Activated CD4-positive, alpha-beta T cell treated with anti-CD3 and anti-CD28 coated beads for 48 hours (primary cell): ENCODE measurements at places on chromosomes 16 and 17.

DNA sequence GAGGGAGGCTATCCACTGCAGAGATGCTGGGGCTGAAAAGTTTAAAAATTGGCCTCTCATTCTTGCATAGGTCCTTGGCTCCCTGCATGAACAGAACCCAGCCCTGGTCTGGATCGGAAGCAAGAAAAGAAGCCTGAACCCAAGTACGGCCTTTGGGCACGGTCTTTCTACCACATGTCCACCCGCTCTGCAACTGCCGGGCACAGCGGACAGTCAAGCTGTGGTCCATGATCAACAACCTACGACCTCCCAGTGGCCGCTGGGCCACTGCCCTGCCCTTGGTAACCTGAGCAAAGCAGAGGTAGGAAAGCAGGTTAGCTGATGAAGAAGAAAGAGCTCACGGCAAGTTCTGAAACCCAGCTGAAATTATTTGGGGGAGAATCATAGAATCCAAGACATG lies 3.6 kb downstream of the ABCC12 start:
- DNase-seq, result no peak

GRCh38 chr16:23514381-23515152 lies 4.3 kb upstream of the GGA2 start:
- DNase-seq, result peak; percentile 43

DNA sequence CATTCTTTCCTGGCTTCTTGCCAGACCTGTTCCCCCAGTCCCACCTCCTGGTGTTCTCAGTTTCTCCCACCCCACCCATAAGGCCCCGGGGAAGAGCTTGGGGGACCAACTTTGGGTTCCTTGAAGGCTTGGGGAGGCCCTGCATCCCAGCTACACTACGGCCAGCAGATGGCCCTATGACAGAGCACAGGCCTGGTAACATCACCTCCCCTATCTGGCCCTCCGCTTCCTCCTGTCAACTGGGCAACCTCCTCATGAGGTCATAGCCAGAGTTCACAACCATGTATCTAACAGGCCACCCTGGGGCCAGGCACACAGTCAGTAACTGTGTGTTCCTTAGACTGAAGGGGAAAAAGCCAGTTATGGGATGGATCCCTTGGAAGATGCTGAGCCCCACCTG lies 31.4 kb downstream of the MYO15A start:
- DNase-seq, result no peak

DNA sequence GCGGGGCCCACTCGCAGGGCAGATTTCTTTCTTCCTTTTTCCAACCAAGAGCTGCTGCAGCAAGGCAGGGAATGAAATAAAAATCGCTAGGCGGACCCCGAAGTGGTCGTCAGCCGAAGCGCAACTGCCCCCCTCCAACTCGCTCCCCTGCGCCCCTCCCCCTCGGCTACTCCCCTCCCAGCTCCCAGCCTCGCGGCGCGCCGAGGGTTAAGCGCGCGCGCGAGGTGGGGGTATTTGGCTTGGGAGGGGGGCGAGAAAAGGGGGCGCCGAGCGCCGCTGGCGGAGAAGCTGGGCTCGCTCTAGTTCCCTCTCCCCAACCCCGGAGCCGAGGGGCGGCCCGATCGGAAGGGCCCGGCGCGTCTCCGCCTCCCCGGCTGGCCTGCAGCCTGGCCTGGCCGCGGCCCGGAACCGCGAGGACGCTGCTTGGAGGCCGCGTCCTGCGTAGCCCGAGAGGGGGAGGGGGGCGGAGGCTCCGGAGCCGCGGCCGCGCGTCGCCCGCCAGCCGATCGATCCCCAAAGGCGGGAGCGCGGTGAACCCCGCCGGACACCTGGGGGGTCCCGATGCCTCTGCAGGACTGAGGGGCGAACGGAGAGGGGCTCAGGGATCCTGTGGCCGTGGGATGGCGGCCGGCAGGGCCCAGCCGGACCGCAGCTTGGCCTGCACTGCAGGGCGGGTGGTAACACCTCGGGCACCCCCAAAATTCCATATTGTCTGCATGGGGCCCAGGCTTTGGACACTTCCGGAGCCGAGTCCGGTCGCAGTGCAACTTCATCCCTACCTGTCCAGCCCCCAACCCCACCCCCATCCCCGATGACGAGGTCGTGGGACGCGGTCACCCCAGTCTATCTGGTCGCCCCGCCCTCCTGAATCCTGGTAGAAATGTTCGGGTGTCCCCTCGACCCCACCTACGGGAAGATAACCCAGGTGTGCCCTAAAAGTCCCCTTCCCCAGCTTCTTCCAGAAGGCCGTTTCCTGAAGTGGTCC lies 4.9 kb upstream of the CBX4 start:
- no peak for DNase-seq

GRCh38 chr16:70709457-70709856 lies 23.6 kb upstream of the MTSS2 start:
- DNase-seq, result no peak

DNA sequence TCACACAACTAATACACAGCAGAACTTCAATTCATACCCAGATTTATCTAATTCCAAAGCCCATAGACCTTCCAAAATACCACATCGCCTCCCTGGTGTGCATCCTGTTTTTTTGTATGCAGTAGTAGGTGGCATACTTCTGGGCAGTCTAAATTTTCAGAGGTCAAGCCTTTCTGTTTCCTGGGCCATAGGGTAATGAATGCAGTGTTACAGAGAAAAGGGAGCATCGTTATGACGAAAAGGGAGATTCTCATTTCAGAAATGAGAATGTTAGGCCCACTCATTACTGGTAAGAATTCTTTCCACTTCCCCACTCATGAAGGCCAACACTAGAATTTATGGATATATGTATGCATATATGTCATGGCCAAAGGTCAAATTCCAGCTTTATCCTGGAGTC lies 267.8 kb upstream of the ASIC2 start:
- DNase-seq, result no peak

GRCh38 chr17:38867179-38867967 lies 2.5 kb upstream of the LASP1 start:
- peak; percentile 86 for DNase-seq

DNA sequence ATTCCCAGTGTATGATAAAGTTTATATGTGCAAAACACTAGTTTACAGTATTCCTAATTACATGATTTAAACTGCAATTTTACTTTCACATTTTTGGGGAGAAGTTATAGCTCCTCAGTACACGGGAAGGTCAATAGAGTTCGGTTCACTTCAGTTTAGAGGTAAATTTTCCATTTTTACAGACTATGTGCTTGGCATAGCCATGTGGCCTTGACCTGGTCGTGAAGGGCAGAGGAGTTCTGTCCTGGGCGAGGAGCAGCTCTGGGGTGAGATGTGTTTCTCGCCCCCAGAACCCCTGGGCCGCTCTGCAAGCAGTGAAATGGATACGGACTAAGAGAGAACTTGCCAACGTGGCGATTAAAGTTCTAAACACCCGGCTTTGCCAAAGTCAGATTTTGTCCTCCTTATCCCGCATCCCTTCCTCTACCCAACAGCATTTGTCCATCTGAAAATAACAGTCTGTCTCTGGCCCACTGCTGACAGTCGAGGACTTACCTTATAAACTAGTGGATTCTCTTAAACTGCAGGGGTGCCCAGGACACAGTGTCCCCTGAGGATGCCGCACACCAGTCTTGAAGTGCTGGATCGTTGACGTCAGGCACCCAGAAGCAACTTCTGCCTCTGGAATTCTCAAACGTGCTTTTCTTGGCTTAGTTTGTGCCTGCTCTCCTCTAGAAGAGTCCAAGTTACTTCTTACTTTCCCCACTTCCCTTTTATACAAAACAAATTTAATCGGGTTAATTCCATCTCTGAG lies 1.5 kb upstream of the SIAH1 start:
- no peak for DNase-seq

- peak; percentile 80 for DNase-seq
Observed at GRCh38 chr17:20121359-20122253, 112.4 kb downstream of the SPECC1 start.

GRCh38 chr16:53556521-53556920 lies 53.5 kb upstream of the AKTIP start:
- no peak for DNase-seq

DNA sequence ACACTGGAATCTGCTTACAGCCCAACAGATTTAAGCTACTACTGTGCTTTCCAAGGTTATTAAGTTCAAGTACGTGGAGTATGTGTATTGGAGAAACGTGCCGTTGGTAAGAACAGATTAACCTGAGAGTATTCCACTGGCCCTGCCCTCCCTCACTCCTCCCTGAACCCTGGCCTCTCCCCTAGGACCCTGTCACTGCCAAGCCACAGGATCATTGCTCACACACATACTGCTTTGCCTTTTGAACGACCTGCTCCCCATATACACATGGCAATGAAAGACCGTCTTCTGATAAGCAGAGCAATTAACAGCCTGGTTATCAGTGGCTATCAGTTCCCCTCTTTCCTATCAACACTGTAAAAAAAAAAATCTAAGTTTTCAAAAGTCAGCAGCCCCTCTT lies 458.9 kb upstream of the DYNLRB2 start:
- no peak for DNase-seq

DNA sequence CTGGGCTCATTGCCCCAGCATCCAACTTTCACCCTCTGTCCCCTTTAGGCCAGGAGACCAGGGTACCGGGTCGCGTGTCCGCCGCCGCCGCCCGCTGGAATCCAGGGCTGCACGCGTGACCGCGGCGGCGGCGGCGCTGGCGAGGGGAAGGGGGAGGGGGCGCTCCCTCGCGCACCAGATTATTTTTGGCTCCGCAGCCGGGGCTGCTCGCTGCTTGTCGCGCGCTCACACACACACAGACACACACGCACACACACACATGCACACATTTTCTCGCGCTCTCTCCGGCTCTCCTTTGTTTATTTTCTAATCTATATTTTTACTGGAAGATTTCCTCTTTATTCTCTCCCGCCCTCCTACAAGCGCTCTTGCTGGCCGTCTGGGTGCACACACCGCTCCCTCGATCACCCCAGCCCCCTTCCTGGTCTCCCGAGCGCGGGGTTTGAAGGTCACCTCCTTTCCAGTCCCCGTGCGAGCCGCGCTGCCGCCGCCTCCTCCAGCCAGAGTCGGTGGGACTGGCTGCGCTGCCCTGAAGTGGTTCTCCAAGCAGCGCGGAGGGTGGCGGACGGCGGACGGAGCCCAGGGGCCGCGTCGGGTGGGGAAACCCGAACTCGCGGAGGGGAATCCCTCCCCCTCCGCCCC lies 921.4 kb upstream of the EEF2KMT start:
- DNase-seq, result no peak

DNA sequence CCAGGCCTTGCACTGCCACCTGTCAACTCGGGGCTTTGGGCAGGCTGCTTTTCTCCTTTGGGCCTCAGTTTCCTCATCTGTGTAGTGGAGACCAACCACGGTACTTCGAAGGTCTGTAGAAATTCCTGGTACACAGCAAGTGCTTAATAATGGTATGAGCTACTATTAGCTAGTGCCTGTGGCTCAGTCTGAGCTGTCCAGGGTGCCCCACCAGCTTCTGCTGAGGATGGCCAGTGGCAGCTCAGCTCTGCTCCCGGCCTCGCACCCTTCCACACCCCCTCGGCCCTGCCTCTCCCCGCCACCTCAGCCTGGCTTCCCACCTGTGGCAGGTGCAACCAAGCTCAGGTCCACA lies 26.2 kb upstream of the PLCG2 start:
- no peak for DNase-seq

DNA sequence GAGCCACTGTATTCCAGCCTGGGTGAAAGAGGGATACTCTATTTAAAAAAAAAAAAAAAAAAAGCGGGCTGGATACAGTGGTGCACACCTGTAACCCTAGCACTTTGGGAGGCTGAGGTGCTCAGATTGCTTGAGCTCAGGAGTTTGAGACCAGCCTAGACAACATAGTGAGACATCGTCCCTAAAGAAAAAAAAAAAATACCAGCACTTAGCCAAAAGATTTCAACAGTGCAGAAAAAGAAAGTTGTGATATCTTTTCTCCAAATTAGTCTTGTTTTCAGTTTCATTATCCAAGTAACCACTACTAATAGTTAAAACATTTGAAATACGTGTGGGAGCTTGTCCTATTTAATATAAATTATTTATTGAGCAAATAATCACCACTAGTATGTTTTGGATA lies 48.7 kb downstream of the TENT4B start:
- DNase-seq, result no peak

- DNase-seq, result no peak
Observed at GRCh38 chr17:48294806-48295361, 135.1 kb downstream of the SKAP1 start.

- DNase-seq, result no peak
Observed at GRCh38 chr17:58382108-58382871, 30.3 kb upstream of the SUPT4H1 start.

DNA sequence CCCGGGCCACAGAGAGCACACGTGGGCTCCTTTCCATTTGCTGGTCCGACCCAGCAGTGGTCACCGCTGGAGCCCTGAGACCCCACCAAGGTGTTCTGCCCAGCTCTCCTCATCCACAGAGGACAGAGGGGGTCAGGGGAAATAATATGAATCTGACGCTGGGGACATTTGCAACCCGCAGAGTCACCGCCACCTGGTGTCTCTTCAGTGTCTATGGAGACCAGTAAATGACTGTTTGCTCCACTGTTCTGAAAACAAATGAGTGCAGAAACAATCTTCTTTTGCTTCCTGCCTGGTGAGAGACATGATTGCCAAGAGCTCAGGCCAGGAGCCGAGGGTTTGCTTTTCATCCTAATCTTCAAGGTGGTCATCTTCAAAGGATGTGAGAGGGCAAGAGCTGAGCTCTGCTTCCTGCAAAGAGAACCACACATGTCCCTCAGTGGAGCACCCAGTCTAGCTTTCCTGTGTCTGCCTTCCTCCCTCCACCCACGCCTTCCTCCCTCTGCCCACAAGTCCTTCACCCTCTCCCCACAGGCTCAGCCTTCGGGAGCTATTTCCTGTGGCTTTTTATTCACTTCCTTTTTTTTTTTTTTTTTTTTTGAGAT lies 14.7 kb upstream of the KLHDC4 start:
- DNase-seq, result peak; percentile 71

- no peak for DNase-seq
Observed at GRCh38 chr17:68297195-68297594, 5.9 kb downstream of the ARSG start.

DNA sequence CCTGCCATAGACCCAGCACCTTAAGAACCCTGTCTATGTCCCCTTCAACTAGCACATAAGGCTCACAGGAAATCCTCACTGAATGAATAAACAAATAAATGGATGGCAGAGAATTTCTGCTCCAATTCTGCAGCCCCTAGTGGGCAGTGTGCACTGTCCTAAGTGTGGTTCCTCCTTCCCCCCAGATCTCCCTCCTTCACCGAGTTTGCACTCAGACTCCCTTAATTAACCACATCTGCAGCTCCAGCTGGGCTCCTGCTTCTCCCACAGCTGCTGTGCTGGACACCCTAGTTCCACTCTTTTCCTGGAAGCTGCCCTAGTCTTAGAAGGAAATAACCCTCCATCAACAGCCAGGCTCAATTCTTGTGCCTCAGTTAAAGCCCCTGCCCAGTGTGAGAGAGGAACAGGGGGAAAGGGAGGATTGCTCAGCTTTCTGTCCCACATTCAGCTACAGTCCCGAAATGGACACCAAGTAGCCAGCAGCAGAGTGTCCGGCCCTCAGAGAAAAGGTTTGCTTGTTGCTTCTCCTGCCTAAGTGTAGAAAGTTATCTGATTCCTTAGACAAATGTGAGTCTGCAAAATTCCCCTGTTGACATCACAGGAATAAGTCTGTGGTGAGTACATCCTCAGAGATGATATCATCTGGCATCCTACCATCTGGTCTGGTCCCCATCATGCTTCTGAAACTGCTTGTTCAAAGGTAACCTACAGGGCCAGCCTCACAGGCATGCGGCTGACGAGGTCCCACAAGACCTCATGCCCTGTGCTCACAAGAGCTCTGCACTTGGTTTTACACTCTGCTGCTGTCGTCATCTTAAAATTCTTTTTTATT lies 12.3 kb downstream of the LRRC3C start:
- peak; percentile 68 for DNase-seq

- no peak for DNase-seq
Observed at GRCh38 chr17:19709841-19710240, 6.5 kb downstream of the SLC47A2 start.

GRCh38 chr16:15518381-15519351 lies 84.3 kb downstream of the BMERB1 start:
- no peak for DNase-seq
